GM03348 (cell line): ENCODE measurements at places on chromosomes 11 and 22.

DNA sequence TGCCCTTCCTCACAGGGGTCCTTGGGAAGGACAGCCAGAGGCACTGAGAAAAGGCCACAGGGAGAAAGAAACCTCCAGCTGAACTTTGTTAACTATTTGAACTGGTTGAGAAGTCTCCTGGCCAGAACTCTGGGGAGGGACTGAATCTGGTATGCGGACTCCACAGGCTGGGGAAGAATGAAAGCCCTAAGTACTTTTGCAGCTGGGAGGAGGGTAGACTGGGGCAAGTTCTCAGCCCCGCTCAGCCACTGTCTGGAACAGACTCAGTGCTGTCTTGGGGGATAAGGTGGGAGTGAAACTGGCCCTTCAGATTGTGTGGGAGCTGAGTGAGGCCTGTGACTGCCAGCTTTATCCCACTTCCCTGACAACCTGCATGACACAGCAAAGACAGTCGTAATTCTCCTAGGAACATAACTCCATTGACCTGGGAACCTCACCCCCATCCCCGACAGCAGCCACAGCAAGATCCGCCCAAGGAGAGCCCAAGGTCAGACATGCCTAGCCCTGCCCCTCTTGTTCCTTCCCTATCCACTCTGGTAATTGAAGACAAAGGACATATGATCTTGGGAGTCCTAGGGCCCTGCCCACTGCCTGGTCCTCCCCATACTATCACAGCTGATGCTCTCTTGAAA is 475.1 kb upstream of the CNTN5 start:
- DNase-seq: no peak

DNA sequence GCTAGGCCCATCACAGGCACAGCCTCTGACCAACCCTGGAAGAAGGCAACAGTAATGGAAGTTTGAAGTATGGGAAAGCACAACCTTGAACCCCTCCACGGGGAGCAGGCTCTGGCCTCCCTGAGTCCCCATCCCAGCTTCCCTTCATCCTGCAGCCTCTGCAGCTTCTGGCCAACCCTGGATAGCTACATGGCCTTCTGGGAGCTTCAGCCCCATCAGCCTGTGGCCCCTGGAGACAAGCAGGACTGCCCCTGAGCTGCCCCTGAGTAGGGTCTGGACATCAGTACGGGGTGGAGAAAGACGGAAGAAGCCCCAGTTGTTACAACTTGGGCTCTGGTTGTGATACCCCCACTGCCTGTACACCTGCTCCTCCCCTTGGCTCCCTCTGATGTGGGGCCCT is 113.8 kb upstream of the CD82 start:
- DNase-seq: no peak

DNA sequence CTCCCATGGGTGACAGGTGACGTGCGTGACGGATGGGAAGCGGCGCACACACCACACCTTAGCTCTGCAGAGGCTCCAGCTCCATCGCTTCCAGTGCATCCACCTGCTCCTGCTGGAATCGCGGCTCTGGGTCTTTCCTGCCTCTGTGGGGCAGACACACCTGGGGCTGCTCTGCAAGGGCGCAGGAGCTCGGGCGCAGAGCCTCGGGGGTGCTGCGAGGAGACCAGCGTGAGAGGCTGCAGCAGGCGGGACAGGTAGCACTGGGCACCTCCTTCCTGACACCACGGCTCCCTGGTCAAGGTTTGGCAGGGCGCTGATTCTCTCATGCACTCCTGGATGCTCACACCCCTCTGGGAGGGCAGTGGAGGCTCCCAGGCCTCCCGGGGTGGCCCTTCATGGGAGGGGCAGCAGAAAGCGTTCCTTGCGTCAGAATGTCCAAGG is 1494.3 kb downstream of the BRD1 start:
- DNase-seq: no peak

GRCh38 chr11:111406091-111406490 is 27.0 kb upstream of the POU2AF1 start:
- DNase-seq: no peak

GRCh38 chr11:6298605-6299004 is 21.7 kb downstream of the CAVIN3 start:
- peak; percentile 45 for DNase-seq

GRCh38 chr11:109697140-109697843 is 275.3 kb downstream of the C11orf87 start:
- peak; percentile 42 for DNase-seq

- DNase-seq: no peak
These were observed 52.3 kb downstream of the TST start for GRCh38 chr22:36966851-36967540.

DNA sequence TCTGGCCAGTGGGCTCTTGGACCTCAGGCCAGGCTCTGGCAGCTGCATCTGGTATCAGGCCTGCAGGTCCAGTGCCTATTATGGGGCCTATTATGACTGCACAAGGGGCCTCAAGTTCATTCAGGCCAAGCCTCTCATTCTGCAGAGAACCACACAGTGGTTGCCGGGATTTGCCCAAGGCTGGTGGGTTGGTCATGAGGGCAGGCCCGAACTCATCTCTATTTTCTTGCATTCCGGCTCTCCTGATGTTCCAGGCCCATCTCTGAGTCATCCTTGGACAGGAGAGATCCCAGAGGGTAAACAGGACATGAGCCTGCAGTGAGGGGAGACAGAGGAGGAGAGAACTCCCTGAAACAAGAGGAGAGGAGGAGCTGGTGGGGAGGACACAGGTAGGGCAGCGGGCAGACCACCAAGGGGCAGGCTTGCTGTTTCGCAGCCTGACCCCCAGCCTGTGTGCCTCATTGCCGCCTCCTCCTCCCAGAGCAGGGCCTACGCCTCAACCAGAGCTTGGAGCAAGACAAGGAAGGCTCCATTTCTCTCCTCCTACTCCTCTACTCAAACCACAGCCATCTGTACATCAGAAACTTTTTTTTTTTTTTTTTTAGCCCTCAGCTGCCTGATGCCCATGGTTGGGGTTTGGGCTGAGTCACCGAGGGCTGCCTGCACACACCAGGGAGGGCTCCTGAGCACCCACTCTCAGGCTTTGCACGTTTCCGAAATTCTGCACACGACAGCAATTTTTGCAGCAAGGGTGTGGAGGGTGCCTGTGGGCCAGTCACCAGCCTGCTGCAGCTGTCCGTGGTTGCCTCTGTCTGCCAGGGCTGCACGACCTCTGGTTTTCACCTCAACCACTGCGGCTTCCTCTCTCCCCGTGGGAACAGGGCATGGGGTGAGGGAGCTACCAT is 12.7 kb upstream of the TREH start:
- peak; percentile 55 for DNase-seq

GRCh38 chr11:134519390-134519750 is 107.3 kb upstream of the B3GAT1 start:
- DNase-seq: no peak

DNA sequence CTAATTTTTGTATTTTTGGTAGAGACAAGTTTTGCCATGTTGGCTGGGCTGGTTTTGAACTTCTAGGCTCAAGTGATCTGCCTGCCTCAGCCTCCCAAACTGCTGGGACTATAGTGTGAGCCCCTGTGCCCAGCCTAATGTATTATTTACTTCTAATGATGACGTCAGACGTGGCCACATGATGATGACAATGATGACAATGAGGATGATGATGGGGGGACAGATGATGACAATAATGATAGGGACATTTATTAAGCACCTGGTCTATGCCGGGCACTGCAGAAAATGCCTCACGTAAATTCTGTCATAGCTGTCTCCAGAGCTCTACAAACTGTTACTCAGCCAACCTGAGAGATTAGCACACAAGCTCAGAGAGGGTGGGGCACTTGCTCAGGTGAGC is 169.3 kb downstream of the SHANK2 start:
- no peak for DNase-seq

DNA sequence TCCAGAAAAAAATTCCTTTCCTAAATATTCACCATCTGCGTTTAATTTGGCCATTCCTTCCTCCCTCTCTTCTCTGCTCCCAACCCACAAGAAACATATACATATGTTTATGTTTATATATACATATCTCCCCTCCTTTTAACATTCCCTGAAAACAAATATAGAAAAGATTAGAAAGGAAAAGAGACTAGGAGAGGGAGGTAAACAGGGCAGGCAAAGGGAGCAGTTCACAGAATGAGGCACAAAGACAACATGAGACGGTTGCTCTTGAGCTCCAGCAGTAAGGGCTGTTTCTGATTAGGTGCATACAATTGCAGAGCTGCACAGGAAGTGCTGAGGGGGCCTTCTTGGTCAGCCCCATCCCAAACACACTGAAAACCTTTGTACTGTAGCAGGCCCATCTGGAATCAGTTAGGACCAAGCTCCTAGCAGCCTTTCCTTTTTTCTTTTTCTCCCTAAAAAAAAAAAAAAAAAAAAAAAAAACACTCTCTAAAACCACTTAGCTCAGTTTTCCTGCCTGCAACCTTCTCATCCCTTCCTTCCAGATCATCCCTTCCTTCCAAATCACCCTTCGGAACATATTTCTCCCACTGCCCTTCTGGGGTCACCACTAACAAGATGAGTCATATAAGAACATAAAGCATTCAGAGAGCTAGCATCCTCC is 57.0 kb downstream of the RBFOX2 start:
- peak; percentile 71 for DNase-seq

GRCh38 chr11:98512938-98513337 is 507.8 kb upstream of the CNTN5 start:
- DNase-seq: no peak

DNA sequence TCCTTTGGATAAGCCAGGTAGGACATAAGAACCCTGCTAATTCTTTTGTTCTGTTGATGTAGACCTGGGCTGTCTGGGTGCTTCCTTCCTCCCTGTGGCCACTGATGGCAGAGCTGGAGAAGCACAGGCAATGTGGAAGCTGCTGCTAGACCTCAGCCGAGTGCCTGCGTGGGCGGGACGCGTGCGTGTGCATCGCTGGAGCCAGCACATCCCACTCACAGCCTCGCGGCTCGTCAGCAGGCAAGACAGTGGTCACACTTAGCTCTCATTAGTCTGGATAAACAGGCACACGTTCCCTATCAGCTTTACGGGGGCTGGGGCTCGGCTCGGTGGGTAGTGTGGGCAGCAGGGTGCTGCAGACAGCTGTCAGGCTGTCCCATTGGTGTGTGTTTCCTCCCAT is 155.7 kb downstream of the GRIK4 start:
- DNase-seq: no peak

- DNase-seq: peak; percentile 67
These were observed 2.1 kb downstream of the LPXN start for GRCh38 chr11:58573451-58574104.

- DNase-seq: peak; percentile 97
These were observed at the start of gene SYCE3 for GRCh38 chr22:50562523-50563412. Gene SYCE3, minus strand, starts transcription at chr22:50562919. Its CDS starts 6,514 bp downstream, at chr22:50556405.

DNA sequence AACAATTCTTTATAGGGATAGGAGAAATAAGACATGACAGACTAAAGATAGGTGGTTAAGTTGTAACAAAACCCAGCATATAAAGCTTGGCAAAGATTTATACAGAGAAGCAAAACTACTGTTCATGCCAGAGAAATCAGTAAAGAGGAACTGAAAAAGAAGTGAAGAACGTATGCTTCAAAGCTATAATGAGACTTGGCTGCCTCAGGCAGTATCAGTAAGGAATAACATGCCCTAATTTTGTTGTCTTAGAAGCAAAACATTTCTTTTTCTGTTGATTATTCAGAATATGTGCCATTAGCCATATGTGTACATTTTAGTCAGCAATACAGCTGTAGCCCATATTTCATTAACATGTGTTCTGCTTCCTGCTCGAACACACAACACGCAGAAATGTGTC is 403.2 kb downstream of the NELL1 start:
- DNase-seq: no peak

DNA sequence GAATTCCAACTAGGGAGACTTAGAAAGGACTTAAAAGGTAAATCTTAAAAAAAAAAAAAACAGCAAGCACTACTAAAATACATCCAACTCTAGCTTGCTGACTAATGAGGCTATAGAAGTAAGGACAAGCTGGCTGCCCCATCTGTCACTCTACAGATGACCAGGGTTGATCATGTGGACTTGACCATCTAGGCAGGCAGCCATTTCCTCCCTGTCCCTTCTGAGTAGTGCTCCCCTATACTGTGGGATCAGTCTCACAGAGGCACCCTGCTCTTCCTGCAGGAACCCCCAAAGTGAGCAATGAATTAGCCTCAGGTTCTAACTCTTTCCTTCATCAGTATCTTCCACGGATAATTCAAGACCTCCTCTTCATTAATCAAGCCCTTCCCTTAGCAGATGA is 12.3 kb downstream of the SLC1A2 start:
- DNase-seq: no peak

DNA sequence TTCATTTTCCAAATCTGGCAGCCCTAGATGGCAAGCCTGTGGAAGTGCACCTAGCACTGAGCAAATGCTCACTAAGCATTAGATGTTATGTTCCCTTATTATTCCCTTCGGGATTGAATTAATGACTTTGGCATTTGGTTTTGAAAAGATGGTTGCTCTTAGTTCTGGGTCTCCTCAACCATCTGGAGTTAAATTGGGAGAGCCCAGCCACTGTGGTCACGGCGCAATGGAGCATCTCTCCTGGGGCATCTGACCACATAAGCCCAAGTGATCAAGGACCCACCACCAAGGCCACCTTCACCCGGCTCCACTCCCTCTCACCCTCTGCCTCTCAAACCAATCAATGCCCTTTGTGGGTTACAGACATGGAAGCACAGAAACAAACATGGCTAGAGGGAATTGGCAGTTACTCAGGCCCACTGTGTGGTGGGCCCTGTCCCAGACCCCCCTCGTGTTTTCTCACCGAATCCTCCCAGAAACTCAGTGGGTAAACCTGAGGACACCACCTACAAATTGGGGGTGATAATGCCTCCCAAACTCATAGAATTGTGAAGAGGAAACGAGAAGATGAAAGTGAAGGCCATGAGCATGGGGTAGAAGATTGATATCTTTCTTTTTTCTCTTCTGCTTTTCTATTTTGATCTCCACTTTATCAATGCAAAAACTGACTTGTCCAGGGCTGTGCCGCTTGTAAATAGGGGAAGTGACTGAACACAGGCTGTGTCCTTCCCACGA is 52.2 kb downstream of the IRAG1 start:
- DNase-seq: no peak

DNA sequence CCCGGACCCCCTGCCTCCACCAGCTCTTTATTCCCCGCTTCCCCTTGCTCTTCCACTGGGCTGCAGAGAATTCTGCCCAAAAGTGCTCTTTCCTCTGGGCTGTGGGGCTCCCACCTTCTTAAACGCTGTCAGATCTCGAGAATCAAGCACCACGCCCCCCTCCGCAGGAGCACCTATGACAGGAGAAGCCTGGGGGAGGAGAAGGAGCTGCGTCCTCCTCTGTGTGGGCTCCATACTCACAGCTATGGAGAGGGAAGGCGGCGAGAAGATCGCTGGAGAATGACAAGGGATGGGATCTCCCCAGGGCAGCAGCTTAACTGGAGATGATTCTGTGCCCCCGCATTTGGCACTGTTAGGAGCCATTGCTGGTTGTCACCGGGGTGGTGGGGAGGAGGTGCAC is 19.7 kb downstream of the SHISAL1 start:
- no peak for DNase-seq

DNA sequence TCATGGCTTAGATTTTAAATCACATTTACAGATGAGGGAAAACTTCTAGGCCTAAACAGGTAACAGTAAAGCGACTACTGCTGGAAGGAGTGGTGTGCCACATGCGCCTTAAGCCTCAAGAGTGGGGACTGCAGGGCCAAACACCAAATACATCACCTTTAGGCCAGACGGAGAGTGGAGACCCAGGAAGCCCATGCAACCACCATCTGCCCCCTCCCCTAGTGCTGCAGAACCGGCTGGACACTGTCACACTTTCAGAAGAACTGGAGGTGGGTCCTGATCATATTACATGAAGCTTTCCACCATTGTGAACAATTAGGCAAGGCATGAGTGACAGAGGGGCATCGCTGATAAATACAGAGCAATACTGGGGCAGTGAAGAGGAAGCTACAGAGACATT is 28.9 kb downstream of the SLC25A18 start:
- DNase-seq: no peak

- no peak for DNase-seq
These were observed 13.7 kb downstream of the CSTF3 start for GRCh38 chr11:33147559-33147958.

GRCh38 chr11:17432002-17432401 is 43.5 kb upstream of the KCNJ11 start:
- peak; percentile 21 for DNase-seq
